ENCODE measurements at places on chromosomes 3 and 15.

GRCh38 chr3:63092515-63092914 lies 185.6 kb upstream of the SYNPR start:
- no peak for DNase-seq

DNA sequence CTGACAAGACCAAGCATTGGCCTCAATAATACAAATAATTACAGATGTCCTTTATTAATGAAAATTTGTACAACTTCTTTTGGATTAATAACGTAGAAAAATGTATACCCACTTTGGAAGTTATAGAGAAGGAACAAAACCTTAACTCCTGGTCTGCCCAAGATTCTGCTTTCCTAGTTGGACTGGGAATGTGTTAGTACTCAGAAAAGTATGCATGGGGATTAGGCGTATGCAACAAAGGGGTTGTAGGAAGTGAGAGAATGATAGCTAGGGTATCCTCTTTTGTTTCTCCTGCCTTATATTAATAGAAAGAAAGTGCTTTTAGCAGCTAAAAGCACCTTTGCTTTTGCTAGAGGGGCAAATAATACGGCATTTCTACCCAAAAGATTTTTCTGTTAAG lies 116.2 kb upstream of the LRRFIP2 start:
- no peak for DNase-seq

- DNase-seq, result peak; percentile 57
These were observed 32.6 kb downstream of the RBM5 start for GRCh38 chr3:50121072-50122032.

DNA sequence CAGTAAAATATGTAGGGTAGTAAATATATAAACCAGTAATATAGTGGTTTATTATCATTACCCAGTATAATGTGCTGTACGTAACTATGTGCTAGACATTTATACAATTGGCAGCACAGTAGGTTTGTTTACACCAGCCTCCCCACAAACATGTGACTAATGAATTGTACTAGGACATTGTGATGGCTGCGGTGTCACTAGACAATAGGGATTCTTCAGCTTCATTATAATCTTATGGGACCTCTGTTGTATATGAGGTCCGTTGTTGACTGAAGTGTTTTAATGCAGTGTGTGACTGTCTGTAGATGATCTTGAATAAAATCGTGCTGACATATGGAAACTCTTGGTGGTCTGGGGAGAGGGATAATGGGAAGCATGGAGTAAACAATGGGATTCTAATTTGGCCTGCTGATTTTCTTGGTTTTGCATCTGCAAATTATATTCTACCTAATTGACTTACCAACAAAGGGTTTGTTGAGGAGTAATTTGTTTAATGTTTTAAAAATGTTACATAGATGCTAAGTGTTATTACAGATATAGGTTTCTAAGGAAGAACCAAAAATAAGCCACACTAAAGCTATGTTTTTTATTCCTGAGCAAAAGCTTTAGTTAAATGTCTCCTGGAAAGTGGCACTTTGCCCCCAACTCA lies 496.5 kb upstream of the TBL1XR1 start:
- DNase-seq, result no peak

GRCh38 chr3:194130807-194131589 lies 5.0 kb upstream of the HES1 start:
- DNase-seq, result no peak

- no peak for DNase-seq
These were observed 3.5 kb downstream of the ZNF710 start for GRCh38 chr15:90004671-90005070.

DNA sequence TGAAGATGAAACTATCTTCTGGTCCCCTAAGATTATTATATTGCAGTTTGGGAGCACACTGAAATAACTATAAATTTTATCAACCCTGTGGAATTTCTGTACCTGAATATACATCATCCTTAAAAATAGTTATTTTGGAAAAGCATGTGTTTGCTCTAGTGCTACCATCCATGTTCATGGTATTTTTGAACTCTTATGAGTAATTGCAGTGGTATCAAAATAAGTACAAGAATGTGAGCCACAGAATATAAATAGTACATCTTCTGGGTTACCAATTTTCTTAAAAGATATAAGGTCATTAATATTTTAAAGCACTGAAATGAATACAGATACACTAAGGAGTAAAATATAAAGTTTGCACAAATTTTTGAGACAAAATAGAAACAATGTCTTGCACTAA lies 206.5 kb downstream of the CBLB start:
- no peak for DNase-seq

GRCh38 chr3:37505415-37505814 lies 331.0 kb upstream of the LRRFIP2 start:
- no peak for DNase-seq

DNA sequence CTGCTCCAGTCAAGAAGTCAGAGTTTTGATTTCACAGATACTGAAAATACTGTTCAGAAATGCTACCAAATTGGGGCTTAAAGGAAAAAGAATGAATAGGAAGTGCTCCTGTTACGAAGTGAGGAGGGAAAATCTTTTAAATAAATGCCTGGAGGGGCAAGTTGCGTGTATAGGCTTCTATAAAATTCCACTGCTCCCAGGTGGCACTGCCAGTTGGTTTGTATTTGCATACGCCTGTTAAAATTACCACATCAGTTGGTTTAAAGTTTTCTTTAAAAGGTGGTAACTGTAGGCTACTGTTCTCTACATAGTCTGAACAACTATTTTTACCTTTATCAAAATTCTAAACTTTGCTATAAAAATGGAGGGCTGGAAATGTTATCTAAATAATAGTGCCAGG lies 123.5 kb downstream of the DLG1 start:
- DNase-seq, result no peak

DNA sequence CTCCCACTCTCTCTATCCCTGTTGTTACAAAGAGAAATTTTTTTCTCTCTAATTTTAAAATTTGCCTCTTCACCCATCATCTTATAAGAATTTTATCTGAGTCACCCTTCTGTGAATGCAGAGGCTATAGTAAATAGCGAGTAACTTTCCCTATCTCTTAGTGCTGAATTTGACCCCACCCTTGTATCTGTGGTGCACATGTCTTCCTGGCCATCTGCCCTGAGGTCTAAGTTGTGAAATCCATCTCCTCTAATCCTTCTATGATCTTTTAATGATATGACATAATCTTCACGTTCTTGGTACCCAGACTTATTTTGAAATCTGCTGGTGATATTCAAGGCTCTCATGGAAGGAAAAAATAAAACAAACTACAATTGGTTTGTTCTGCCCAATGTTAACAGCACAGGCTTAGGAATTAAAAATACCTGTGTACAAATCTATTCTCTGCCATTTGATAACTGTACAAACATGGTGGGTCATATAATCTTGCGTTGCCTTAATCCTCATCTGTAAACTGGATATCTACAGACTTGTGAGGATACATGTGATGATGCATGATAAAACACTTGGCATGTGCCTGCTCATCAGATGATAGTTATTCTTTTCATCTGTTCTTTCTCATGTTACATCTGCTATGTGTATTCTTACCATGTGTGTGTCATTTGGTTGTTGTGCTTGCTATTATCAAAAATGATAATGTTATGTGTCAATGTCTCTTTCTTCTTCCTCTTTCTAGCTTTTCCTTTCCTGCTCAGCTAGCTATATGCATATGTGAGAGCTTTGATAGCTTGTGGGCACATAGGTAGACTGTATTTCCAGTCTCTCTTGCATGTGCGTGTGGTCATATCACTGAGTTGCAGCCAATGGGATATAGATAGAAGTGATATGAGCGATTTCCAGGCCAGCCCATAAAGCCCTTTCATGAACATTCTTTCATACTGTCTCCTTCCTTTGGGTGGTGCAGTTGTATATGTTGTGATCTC lies 13.7 kb upstream of the CCR3 start:
- DNase-seq, result no peak

GRCh38 chr3:123792473-123793201 lies 91.5 kb downstream of the MYLK start:
- no peak for DNase-seq

GRCh38 chr15:38610748-38611147 lies 46.1 kb upstream of the RASGRP1 start:
- DNase-seq, result no peak

DNA sequence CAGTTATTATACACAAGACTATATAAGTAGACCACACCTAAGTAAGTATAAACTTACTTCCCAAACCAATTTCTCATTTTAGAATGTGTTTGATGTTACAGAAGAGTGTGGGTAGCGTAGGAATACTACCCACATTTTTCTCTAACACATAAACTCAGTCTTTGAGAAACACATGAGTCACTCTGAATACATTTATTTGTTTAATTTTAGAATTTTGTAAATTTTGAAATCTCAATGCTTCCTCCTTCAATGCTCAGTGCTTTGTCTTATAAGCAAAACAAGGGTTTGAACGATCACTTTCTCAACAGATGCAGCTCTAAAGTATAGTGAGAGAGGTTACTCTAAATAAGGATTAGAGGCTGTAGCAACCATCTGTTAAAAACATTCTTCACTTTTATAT lies 700.8 kb downstream of the SI start:
- no peak for DNase-seq

DNA sequence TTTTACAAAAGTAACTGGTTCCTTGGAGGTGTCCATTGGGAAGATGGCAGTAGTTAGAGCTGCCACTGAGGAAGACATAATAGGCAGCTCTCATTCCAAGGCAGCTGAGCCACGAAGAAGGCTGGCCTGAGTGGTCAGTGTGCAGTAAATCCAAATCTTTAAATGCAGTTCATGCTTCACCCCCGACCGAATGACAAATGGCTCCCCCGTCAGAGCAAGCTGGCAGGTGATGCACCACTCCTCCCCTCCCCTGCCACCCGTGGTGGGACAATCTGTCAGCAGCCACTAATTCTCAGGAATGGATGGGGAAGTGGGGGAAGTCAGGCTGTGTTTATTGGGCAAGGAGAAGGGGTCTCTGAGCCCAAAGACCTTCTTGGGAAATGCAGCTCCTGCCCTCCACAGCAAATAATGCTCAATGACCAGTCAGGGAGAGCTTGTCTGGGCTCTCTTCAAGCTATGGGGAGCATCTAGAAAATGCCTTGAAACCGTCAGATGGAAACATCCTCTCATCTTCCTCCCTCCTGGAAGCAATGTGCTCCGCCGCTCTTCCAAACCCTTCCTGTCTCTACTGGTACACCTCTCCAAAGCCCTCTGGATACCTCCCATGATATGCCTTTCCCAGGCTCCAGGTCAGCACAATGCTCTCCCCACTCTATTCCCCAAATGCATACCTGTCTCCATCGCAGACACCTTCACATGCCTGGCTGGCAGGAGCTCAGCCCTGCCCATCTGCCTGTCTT lies 65.4 kb downstream of the LIPC start:
- DNase-seq, result no peak
